Stimulated activated CD4-positive, alpha-beta T cell treated with anti-CD3 and anti-CD28 coated beads, Interleukin-2, amount 100 ng/mL, for 4 hours (primary cell): ENCODE measurements at places on chromosomes 2 and 18.

DNA sequence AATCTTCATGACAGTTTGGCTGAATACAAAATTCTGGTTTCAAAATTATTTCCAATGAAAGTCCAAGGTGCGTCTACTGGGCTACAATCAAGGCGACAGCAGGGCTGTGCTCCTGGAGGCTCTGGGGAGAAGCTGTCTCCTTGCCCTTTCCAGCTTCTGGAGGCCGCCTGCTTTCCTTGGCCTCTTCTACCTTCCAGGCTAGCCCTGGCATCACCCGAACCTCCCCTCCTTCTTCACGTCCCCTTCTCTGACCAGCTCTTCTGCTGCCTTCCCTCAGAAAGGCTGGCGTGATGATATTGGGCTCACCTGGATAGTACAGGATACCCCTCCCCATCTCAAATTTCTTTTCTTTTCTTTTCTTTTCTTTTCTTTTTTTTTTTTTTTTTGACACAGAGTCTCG, 115.5 kb downstream of the KCNF1 start:
- DNase-seq = no peak

DNA sequence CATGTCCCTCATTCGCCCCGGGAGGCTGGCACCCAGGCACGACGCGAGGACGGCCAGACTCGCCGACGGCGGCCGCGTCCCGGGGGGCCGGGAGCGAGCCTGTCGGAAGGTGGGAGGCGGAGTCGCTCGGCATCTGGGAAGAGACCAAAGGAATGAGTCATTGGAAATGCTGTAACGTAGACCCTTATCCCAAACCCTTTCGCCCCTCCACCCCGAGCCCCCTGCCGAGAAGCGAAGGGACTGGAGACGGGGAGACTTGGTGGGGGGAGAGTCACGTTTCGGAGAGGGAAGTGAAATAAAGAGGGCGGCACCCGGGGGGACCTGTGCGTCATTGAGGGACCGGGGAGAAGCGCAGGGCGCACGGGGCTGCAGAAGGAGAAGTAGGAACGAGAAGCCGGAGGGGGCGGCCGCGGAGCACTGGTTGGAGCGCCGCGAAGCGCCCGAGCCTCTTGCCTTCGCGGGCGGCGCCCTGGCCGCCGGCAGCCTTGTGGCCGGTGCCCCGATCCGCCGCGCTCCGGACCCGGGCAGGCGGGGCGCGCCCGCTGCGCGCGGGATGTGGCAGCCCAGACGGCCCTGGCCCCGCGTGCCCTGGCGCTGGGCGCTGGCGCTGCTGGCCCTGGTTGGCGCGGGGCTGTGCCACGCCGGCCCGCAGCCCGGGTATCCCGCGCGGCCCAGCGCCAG, at the start of gene EMILIN2:
EMILIN2 (plus strand) TSS at position 371 of the 681 bp plus-strand sequence; CDS start at position 554, 183 bp downstream.
- DNase-seq = peak; percentile 28

DNA sequence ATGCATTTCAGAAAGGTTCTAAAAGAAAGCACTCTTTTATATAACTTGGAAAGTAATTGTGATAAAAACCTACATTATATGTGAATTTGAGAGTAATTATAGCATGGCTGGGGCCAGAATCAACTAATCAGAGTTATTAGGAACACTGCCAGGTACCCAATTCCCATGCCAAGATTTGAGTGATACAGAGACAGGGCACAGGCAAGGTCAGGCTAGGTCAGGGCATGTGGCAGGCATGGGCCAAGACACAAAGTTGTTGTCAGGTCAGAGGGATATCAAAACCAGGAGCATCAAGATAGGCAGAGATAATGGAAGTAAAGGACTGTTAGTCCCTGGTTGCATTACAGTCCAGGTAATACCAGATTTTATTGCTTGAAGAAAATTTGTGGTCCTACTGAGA, 87.4 kb downstream of the MYO3B start:
- DNase-seq = no peak

- no peak for DNase-seq
These were observed 86.6 kb upstream of the FAM237A start for GRCh38 chr2:206555721-206556120.

DNA sequence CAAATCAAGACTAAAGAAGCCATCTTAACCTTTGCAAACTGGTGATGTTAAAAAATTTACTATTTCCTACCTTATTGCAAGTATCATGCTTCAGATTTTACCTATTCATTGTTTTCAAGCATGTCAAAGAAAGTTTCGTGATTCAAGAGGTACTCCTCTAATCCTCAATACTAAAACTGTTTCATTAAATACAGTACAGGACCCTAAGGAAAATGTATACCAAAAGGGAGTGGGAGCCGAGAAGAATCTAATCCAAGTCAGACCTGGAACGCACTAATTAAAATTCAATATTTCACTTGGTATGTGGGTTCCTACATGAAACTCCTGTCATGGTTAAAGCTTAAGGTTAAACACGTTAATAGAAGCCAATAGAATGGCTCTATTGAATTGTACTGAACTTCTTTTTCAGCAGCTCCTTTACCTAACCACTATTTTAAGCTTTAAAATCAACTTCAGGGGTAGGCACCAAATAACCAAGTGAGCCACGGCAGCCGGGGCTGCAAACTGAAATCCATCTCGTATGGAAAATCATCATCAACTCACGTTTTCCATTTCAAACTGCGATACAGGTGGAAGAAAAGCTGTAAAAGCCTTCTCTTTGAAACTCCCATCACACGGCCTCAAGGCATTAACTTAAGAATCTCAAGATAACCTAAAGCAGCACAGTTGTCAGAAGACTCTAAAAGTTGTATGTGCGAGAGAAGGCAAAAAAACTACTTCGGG, 188.8 kb downstream of the ZEB2 start:
- DNase-seq = peak; percentile 23
